T-helper 1 cell (primary cell): ENCODE measurements at places on chromosomes 7 and 10.
A peak's percentile ranks its signal among the peaks of the same experiment; 100 is the strongest.

DNA sequence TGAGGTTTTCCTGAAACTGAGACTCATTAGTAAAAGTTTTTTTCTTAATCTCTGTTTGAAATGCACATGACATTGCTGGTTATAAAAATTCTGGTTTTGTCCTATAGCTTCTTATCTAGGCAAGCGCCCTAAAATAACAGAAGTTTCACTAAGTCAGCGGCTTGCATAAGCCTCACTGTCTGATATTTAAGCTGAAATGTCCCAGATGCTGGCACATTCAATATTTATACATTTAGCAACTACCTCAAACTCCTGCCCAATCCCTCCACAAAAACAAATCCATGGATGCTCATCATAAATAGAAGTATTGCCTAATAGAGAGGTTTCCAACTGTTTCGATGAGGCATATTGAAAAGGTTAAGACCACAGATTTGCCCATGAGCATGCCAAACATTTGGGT is 83.1 kb upstream of the EGR2 start:
- no peak for DNase-seq

DNA sequence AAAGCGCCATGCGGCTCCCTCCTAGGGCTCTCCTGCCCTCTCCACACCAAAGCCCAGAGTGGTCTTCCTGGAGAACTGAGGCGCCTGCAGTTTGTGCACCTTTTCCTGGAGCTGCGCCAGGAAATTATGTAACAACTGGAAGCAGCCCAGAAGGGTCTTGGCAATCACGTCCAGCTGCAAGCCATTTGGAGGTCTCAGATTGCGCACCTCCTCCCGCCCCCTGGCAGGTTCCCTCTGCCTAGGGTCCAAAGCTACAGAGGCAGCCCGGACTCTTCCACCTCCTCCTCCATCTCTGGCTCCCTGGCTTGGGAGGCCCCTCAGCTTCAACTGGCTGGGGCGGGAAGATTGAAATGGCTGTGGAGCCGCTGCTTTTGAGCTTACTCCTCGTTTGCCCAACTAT is 34.0 kb upstream of the SFTPD start:
- DNase-seq = no peak

DNA sequence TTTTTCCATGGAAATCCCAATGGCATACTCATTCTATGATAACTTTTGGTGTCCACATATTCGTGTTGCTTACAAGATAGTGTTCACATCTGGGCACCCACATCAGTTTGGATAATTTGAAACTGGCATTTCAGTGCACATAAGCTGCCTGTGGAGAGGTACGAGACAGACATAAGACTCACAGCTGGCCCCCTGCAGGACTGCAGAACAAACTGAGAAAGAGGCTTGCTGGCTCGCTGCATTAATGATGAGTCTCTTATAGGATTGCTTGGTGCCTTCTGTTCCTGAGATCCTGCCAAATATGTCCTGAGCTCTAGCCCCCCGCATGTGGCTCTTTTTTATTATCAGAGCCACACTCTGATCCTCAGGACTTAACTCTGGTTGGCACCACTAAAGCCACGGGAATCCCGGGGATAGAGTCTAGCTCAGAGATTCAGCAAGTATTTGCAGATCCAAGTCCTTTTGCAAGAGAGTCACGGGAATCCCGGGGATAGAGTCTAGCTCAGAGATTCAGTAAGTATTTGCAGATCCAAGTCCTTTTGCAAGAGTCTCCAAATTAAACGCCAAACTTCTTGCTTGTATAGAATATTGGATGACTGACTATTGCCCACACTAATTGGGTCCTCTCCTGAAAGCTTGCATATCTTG is 34.0 kb upstream of the JCAD start:
- DNase-seq = no peak

- DNase-seq = no peak
Observed at GRCh38 chr7:158281441-158281840, 306.2 kb downstream of the PTPRN2 start.

DNA sequence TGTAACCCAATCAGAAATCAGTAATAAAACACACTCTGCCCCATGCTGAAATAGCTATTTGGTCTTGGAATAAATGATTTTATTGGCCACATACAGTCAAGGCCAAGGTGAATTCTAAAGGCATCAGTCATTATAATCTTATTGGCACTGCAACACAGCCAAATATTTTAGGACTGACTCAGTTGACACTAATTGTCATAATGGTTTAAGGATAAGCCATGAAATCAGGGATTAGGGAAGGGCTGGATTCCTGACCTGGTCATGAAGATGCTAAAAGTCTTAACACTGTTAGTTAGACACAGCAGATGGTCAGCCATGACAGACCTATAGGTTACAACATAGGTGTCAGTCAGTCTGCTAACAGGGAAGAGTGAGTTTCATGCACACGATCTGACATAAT is 330.3 kb upstream of the NPSR1 start:
- DNase-seq = no peak

DNA sequence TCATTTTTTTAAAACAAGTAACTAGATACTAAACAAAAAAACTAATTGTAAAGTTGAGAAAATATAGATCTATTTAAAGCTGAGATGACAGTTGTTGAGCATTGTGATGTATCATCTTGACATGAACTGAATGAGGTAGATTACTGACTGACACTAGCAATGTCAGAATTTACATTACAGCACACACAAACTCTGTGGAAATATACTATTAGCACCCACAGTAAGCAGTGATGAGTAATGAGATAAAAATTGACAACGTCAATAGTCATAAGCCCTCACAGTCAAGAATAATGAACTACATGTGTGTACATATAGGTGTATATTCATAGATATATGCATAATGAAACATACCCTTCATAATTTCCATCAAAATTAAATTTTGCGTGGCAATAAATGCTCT is 368.4 kb downstream of the TFEC start:
- no peak for DNase-seq

DNA sequence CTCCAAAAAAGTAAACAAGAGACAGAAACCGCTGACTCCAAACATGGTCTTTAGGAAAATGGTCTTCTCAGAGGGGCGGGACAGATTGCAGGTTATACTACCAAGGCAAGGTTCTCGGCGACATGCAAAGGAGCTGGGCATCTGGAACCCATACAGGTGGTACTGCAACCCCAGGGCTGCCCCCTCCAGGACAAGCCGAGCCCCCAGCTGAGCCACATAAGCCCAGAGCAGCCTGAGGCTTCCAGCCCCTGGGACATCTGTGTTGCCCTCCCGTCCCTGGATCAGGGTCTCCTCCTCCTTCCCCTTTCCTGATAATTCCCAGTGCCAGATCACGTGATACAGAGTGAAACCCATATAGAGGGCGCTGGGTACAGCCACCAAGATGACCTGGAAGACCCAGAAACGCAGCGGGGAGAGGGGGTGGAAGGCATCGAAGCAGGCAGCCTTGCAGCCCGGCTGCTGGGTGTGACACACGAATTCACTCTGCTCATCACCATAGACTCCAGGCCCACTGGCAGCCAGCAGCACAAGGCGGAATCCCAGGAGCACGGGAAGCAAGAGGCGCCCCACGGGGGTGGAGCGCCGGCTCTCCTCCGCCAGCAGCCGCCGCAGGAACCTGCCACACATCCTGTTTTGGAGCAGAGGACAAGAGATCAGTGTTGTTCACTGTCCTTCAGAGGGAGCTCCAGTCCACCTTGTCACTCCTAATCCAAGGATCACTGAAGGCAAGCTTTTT is at the start of gene GJC3:
TSS of gene GJC3 (minus strand) at position 627 of the 736 bp plus-strand sequence. CDS start at position 627, 0 bp downstream.
- peak; percentile 19 for DNase-seq

DNA sequence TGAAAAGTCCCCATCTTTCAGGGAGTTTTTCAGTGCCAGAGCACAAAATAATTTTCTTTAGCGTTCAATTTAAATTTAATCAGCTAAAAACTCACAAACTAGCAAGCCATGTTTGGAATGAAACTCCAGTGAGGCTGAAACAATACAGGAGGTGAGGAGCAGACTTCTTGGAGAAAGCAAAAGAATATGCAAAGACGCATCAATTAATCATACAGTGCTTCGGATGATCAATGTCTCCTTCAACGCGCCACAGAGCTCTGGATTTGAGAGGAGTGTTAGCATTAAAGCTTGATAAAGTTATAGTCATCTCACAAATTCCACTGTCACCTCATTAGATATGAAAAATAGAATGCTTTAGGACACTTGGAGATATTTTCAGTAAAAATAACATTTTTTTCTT is 248.0 kb downstream of the WDR11 start:
- DNase-seq = no peak

DNA sequence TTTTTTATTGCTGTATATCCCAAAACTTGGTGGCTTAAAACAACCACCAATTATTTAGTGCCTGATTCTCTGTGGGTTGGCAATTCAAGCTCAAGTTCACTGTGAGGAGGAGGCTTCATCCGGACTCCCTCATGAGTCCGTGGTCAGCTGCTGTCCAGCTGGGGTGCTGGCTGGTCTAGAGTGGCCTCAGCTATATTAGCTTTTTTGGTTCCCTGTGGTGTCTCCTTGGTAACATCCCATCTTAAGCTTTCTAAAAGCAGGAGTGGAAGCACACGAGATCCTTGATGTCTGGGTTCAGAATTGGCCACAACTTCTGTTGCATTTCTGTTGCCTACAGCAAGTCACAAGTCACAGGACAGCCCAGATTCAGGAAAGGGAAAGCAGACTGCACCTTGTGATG is 536.5 kb upstream of the FZD8 start:
- DNase-seq = no peak

GRCh38 chr7:55021053-55021452 is 2.2 kb downstream of the EGFR start:
- DNase-seq = no peak

- DNase-seq = no peak
Observed at GRCh38 chr7:31940167-31940566, 130.0 kb downstream of the PDE1C start.
